ENCODE measurements at places on chromosomes 3 and 15.

- DNase-seq, result no peak
Measured at GRCh38 chr3:15979495-15979894, 181.7 kb upstream of the ANKRD28 start.

DNA sequence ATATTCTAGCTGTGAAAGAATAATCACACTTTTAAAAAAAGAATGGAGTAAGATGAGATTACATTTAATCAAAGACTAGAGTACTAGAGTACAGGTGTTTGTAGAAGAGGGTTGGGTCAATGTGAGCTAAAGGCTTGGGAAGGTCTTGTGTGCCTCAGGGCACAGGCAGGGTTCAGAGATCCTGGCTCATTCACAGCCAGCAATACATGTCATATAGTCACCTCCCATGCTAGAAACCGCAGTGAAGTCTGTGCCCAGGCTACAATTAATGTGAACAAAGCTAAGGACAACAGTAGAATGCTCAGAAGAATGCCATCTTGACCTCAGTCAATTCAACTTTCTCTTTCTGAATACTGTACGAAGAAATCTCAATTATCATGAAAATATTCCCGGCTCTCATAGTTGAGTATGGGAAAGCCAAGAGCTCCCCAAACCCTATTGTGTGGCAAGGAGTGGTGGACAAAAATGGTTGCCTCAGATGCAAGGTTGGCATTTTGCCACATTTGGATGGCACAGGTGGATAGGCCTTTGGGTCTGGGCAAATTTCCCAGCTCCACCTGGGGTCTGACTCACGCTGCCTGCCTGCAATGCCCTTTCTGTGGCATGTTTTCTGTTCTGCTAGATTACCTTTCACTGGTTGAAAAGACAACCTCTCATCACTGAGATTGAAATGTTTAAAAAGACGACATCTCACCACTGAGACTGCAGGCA lies 70.2 kb downstream of the NMD3 start:
- DNase-seq, result no peak

GRCh38 chr3:196553551-196553950 lies 14.8 kb downstream of the WDR53 start:
- no peak for DNase-seq

- DNase-seq, result no peak
Measured at GRCh38 chr3:683770-684169, 409.1 kb upstream of the CNTN6 start.

GRCh38 chr3:186165331-186165730 lies 56.4 kb upstream of the ETV5 start:
- no peak for DNase-seq

DNA sequence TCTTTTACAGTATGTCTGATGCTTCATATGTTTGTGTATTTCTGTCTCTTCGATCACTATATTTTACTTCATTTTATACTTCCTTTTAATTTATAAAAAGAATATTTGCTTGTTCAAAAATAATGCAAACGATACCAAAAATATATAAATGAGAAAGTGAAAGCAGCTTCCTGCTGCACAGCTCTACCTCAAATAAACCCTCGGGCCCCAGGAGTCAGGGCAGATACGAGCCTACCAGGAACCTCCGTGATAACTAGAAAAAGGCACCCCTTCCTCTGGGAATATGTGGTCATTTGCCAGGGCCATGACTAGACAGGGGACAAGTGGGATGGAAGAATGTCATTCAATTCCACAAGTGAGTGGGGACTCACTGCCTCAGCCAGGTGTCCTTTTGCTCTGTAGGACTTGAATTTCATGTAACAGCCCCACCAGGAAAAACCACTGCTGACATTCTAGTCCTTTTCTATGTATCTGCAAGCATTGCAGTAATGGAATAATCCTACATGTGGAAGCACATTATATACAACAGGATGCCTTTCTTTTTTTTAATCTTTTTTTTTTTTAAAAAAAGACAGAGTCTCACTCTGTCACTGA lies 133.3 kb downstream of the SUCLG2 start:
- DNase-seq, result no peak

DNA sequence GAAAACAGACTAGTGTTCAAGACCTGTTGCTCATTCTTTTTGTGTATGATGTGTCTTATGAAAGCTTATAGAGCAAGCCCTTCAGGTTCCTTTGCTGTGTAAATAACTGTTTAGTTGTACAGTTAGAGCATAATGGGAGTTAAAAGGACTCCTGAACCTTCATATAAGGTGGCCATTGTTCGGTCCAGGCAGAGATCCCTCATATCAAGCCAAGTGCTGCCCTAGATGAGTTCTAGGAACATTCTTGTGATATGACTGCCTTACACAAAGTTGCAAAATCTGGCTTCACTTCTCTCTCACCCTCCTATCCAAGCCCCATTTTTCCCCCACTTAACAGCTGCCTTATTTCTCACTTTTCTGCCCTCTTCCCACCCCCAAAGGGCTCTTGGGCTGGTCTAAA lies 26.9 kb downstream of the GYG1 start:
- no peak for DNase-seq

GRCh38 chr3:114746502-114746901 lies 400.6 kb downstream of the ZBTB20 start:
- DNase-seq, result no peak

DNA sequence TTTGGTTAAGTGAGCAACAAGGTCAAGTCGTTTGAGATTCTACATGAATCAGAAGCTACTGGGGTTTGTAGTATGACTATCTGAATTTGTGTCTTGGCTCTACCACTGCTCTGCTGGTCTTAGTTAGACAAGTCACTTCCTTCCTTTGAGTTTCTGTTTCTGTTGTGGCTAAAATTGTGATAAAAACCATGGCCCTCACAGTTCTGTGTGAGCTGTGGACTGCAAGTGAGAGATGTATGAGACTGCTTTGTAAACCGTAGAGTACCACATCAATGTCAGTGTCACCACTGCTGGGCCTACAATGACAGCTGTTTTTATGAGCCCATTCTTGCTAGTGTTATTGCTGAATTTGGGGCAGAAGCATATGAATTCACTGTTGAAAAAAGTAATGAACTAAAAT lies 32.7 kb downstream of the RARB start:
- DNase-seq, result no peak

Data from AG04450 (cell line).